ENCODE measurements at places on chromosomes 3 and 15.

- no peak for DNase-seq
Measured at GRCh38 chr3:10942690-10943205, 49.8 kb upstream of the SLC6A1 start.

GRCh38 chr15:93360318-93360717 lies 271.3 kb upstream of the RGMA start:
- no peak for DNase-seq

DNA sequence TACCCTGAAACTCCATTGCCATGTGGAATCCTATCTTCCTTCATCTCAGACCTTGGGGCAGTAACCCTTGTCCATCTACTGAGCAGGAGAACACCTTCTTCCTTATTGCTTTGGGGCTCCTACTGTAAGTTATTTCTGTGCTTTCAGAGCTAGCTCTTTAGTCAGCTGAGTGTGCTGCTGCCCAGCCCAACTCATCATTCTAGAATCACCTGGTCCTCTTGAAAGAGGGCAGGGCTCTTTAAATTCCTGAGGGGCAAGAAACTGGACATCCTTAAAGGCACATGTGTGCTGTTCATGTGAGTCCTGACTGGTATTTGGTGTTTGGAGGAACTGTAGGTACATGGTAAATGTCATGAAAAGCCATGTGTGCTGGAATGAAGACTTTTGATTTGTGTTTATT lies 140.9 kb downstream of the ARNT2 start:
- no peak for DNase-seq

- DNase-seq, result peak; percentile 2
Measured at GRCh38 chr3:90091549-90091948, 984.1 kb downstream of the EPHA3 start.

DNA sequence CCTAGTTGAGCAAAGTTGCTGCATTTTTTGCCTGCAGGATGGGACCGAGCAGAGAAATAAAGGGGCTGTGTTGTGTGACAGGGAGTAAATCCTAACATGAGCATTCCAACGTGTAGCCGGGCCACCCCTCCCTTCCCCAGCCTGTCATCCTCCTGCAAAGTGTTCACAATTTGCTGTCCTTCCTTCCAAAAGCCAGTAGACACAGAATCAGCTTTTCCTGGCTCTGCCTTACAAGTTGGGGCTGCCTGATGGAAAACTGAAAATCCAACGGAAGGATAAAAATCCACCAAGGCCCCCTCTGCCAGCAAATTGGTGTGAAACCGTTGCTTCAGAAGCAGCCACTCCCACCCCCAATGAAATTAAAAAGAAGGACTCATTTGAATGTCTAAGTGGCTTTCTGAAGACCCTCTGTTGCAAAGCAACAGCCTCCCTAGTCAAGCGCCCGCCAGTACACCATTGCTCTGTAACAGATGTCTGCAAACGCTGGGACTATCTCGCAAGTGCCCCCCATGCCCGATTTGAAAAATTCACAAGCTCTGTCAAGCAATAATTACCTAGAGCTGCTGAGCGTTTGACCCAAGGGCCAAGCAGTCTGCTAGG lies 665 bp downstream of the FRMD4B start:
- DNase-seq, result no peak

DNA sequence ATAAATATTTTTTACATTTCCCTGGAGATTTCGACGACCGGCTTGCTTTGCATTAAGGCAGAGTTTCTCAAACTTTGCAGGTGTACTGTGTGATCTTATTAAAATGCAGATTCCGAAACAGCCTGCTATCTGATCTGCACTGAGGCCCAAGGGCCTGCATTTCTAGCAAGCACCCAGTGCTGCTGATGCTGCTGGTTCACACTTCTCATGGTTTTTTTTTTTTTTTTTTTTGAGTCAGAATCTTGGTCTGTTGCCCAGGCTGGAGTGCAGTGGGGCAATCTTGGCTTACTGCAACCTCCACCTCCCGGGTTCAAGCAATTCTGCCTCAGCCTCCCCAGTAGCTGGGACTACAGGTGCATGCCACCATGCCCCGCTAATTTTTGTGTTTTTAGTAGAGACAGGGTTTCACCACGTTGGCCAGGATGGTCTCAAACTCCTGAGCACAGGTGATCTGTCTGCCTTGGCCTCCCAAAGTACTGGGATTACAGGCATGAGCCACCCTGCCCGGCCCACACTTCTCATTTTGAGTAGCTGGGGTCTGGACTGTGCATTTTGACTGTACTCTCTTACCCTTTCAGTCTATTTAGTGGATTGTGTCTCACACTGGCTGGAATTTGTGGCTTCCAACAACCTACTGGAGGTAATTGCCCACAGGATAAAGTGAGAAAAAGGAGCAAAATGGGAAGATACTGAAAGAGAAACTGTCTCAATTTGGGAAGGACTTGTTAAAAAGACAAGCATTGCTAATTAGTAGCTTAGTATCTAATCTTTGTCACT lies 94.1 kb downstream of the ITPR1 start:
- DNase-seq, result no peak

DNA sequence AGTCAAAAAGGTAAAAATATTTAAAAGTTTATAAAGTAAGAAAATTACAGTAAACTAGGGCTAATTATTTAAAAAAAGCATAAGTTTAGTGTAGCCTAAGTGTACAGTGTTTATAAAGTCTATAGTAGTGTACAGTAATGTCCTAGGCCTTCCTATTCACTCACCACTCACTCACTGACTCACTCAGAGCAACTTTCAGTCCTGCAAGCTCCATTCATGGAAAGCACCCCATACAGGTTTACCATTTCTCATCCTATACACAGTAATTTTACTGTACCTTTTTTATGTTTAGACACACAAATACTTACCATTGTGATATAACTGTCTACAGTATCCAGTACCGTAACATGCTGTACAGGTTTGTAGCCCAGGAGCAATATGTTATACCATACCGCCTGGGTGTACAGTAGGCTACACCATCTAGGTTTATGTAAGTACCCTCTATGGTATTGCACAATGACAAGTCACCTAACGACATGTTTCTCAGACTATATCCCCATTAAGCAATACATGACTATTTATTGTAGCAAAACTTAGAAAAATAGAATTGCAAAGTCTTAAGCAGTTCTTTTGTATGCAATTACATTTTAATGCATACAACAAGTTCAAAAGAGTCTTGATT lies 19.5 kb downstream of the AVEN start:
- DNase-seq, result no peak
